Stomach (tissue), 19 donors: ENCODE measurements at places on chromosomes 4 and X. TPM values are rescaled to one million over a fixed set of nuclear protein-coding genes. Genes with fewer than 3 reads are reported as not detected.

DNA sequence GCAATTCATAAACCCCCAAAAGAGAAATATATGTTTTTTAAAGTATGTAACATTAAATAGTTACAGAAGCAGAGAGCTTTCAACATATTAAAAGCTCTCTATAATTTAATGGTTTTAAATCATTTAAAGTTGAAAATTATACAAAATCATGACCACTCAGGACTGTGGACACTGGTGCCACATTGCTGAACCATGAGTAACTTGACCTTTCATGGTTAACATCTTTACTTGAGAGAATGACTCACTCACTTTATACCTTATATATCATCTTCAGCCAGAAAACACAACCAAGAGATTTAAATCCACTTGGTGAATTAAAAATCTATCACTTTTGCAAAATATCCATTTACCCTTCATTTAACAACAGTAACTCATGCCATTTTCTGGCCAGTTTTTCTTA is 584.3 kb upstream of the SMIM31 start:
- no peak overlapping the region for H3K27ac ChIP-seq
- H3K27me3 ChIP-seq: no peaks in the 10 kb centered on the region
- no peaks in the 10 kb centered on the region for H3K4me1 ChIP-seq
- no peak for DNase-seq
- H3K4me3 ChIP-seq: no peak overlapping the region

DNA sequence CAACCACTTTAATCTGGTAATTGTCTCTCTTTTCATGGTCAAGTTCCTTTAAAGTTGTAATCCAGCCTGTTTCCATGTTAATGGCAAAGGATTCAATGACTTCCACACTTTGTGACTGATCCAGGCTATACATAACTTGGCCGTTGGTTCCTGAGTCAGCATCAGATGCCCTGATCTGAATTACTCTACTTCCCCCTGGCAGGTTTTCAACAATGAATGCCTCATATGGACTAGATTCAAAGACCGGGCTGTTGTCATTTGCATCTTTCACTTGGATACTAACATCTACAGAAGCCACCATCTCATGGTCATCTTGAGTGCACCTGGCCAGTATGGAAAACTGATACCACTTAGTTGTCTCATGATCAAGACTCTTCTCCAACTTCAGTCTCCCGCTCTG is 62.6 kb upstream of the MTNR1A start:
- no peak overlapping the region for H3K27ac ChIP-seq
- H3K36me3 ChIP-seq: peaks cover 62% of the 10 kb centered on the region
- no peak for DNase-seq
- H3K4me3 ChIP-seq: no peak overlapping the region
- no peaks in the 10 kb centered on the region for H3K4me1 ChIP-seq
- no peaks in the 10 kb centered on the region for H3K27me3 ChIP-seq

DNA sequence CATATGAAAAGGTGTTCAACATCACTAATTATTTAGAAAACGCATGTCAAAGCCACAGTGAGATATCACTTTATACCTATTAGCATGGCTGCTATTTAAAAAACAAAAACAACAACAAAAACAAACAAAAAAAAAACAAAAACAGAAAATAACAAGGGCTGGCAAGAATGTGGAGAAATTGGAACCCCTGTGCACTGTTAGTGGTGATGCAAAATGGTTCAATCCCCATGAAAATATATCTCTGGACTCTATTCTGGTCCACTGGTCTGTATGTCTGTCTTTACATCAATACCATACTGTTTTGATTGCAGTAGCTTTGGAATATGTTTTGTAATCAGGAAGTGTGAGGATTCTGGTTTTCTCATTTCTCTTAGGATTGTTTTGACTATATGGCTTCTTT is 43.6 kb upstream of the SPP1 start:
- no peaks in the 10 kb centered on the region for H3K36me3 ChIP-seq
- DNase-seq: no peak
- no peak overlapping the region for H3K4me3 ChIP-seq
- H3K27me3 ChIP-seq: no peaks in the 10 kb centered on the region
- H3K4me1 ChIP-seq: no peaks in the 10 kb centered on the region

GRCh38 chr4:138960175-138960710 is 55.3 kb upstream of the NOCT start:
- H3K4me3 ChIP-seq: no peak overlapping the region
- no peak overlapping the region for H3K27ac ChIP-seq
- H3K27me3 ChIP-seq: no peaks in the 10 kb centered on the region
- DNase-seq: no peak

- no peaks in the 10 kb centered on the region for H3K4me1 ChIP-seq
- H3K4me3 ChIP-seq: no peak overlapping the region
- H3K36me3 ChIP-seq: no peaks in the 10 kb centered on the region
- no peaks in the 10 kb centered on the region for H3K27me3 ChIP-seq
- no peak for DNase-seq
Measured at GRCh38 chr4:182240161-182241130, 2.8 kb upstream of the TENM3 start.

- H3K4me1 ChIP-seq: no peaks in the 10 kb centered on the region
- no peak overlapping the region for H3K4me3 ChIP-seq
- H3K27me3 ChIP-seq: peaks cover 4% of the 10 kb centered on the region
- no peaks in the 10 kb centered on the region for H3K36me3 ChIP-seq
- DNase-seq: no peak
Measured at GRCh38 chrX:132758759-132759158, 199.7 kb downstream of the HS6ST2 start.

- DNase-seq: peak; percentile 52
- no peaks in the 10 kb centered on the region for H3K27me3 ChIP-seq
- H3K4me3 ChIP-seq: no peak overlapping the region
- no peaks in the 10 kb centered on the region for H3K36me3 ChIP-seq
- H3K4me1 ChIP-seq: no peaks in the 10 kb centered on the region
Measured at GRCh38 chr4:147723326-147723725, 8.6 kb upstream of the ARHGAP10 start.

GRCh38 chr4:20087522-20087911 is 164.2 kb upstream of the SLIT2 start:
- no peak overlapping the region for H3K4me3 ChIP-seq
- no peaks in the 10 kb centered on the region for H3K4me1 ChIP-seq
- no peaks in the 10 kb centered on the region for H3K27me3 ChIP-seq
- DNase-seq: no peak

GRCh38 chr4:26858035-26858918 is 2.4 kb upstream of the STIM2 start:
- H3K4me1 ChIP-seq: peaks cover 44% of the 10 kb centered on the region
- peak overlapping the region; percentile 58 for H3K4me3 ChIP-seq
- H3K27ac ChIP-seq: peak overlapping the region; percentile 98
- no peaks in the 10 kb centered on the region for H3K27me3 ChIP-seq
- no peaks in the 10 kb centered on the region for H3K36me3 ChIP-seq

- no peak overlapping the region for H3K4me3 ChIP-seq
- H3K27ac ChIP-seq: no peak overlapping the region
- no peak for DNase-seq
- H3K36me3 ChIP-seq: no peaks in the 10 kb centered on the region
Measured at GRCh38 chr4:169031392-169031791, 21.3 kb upstream of the CBR4 start.

- H3K27ac ChIP-seq: no peak overlapping the region
- H3K36me3 ChIP-seq: no peaks in the 10 kb centered on the region
- peak; percentile 48 for DNase-seq
- H3K27me3 ChIP-seq: no peaks in the 10 kb centered on the region
- H3K4me3 ChIP-seq: no peak overlapping the region
- H3K4me1 ChIP-seq: no peaks in the 10 kb centered on the region
Measured at GRCh38 chrX:35890699-35891098, 28.8 kb upstream of the CFAP47 start.

- H3K27me3 ChIP-seq: no peaks in the 10 kb centered on the region
- H3K36me3 ChIP-seq: no peaks in the 10 kb centered on the region
- H3K4me3 ChIP-seq: no peak overlapping the region
Measured at GRCh38 chrX:40866893-40867292, 131.6 kb upstream of the MED14 start.

- H3K27ac ChIP-seq: no peak overlapping the region
- H3K4me3 ChIP-seq: no peak overlapping the region
- no peaks in the 10 kb centered on the region for H3K27me3 ChIP-seq
Measured at GRCh38 chrX:10186355-10186754, 29.6 kb downstream of the CLCN4 start.

GRCh38 chr4:16329125-16329796 is 103.0 kb upstream of the TAPT1 start:
- no peaks in the 10 kb centered on the region for H3K4me1 ChIP-seq
- H3K4me3 ChIP-seq: no peak overlapping the region
- H3K27me3 ChIP-seq: no peaks in the 10 kb centered on the region

DNA sequence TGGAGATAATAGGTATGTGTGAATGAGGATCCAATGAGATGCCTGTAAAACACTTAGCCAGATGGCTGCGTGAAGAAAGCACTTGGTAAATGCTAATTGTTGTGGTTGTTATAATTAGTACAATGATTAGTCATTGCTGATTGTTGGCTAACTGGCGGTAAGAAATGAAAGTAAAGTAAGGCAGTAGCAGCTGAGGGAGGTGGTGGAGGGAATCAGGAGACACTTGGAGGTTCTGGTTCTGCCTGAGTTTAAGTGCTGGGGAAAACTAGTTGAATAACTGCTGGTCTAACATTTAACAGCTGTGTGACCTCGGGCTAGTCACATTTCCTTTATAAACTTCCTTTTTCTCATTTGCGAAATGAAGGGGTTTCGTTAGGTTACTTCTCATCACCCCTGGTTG is 30.9 kb downstream of the CD38 start:
- H3K4me3 ChIP-seq: no peak overlapping the region
- no peaks in the 10 kb centered on the region for H3K36me3 ChIP-seq
- no peaks in the 10 kb centered on the region for H3K27me3 ChIP-seq
- no peak overlapping the region for H3K27ac ChIP-seq

- H3K36me3 ChIP-seq: no peaks in the 10 kb centered on the region
- no peak overlapping the region for H3K4me3 ChIP-seq
- H3K4me1 ChIP-seq: peaks cover 3% of the 10 kb centered on the region
- DNase-seq: no peak
Measured at GRCh38 chr4:169399976-169400767, 129.4 kb upstream of the SH3RF1 start.

GRCh38 chr4:184475096-184475461 is 729 bp upstream of the IRF2 start:
- DNase-seq: peak; percentile 81
- no peaks in the 10 kb centered on the region for H3K36me3 ChIP-seq
- peak overlapping the region; percentile 82 for H3K4me3 ChIP-seq
- peaks cover 31% of the 10 kb centered on the region for H3K4me1 ChIP-seq

Gene PLAC1
- not detected for total RNA-seq

Gene MAGEA10
- total RNA-seq: not detected

Gene USP46
- total RNA-seq: 7.7 TPM

Gene AASDH
- total RNA-seq: 16.2 TPM

Gene ARAP2
- total RNA-seq: 25.4 TPM

Gene ART3
- total RNA-seq: not detected

Gene NAA11
- total RNA-seq: not detected

Gene MAGEA6
- not detected for total RNA-seq
